ENCODE measurements at places on chromosomes 1 and 21. TPM values are rescaled to one million over a fixed set of nuclear protein-coding genes. Genes with fewer than 3 reads are reported as not detected.

The KRTAP26-1 gene
- not detected for polyA plus RNA-seq

The KRTAP13-2 gene
- not detected for polyA plus RNA-seq

The KCNC4 gene
- polyA plus RNA-seq: 8.0 TPM

DNA sequence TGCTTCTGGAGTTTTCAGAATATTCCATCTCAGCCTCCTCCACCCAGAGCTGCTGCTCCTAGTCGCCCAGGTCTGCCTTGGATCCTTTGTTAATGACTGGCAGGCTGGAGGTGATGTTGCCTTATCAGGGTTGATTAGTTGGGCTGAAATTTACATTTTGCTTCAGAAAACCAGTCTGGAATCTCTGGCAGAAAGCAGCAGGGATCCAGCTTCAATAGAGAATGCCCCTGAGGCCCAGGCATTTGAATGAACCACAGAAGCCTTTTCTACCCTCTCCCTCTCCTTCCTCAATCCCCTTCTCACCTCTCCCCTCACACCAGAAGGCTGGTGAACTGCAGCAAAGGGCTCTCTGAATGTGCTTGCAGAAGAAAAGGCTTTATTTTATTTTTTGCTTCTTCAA is 83.2 kb downstream of the PLXNA2 start:
- DNase-seq: no peak

DNA sequence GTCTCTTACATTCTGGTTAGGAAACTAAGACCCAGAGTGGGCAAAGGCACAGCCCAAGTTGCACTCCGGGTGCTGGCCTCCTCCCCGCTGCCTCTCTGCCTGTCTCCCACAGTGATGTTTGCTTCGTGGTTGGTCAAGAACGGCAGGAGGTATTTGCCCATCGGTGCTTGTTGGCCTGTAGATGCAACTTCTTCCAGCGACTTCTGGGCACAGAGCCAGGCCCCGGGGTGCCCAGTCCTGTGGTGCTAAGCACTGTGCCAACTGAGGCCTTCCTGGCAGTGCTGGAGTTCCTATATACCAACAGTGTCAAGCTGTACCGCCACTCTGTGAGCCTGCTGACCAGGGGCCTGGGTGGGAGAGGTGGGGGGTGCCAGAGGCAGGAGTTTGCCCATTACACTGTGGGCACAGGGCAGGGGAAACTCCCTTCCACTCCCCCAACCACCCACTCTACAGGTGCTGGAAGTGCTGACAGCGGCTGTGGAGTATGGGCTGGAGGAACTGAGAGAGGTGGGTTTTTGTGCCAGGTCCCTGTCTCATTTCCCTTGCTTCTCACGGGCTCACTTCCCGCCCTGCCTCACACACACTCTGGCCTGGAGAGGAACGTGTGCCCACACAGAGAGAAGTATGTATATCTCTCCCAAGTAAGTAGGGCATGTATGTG is 1.9 kb downstream of the BTBD19 start:
- DNase-seq: no peak

DNA sequence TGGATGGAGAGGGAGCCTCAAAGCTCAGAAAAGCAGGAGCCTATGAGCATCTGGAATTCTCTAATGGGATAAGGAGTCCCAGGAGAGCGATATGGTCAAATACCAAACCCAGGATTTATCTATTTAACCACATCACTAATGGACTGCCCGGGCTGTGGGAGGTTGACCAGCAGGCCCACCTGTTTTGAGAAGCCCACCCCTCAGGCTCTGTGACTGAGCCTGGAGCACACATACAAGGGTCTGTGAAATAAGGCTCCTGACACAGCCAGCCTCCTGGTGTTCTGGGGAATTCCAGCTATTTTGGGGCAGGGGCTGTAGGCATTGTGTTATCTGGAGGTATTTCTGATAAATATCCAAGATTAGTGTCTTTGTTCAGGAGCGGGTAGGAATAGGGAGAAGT is 132.0 kb upstream of the C1orf21 start:
- DNase-seq: no peak

- no peak for DNase-seq
These were observed 68.9 kb downstream of the KIAA0319L start for GRCh38 chr1:35488336-35488735.

- DNase-seq: no peak
These were observed 621.4 kb downstream of the KIF26B start for GRCh38 chr1:245776139-245776538.

DNA sequence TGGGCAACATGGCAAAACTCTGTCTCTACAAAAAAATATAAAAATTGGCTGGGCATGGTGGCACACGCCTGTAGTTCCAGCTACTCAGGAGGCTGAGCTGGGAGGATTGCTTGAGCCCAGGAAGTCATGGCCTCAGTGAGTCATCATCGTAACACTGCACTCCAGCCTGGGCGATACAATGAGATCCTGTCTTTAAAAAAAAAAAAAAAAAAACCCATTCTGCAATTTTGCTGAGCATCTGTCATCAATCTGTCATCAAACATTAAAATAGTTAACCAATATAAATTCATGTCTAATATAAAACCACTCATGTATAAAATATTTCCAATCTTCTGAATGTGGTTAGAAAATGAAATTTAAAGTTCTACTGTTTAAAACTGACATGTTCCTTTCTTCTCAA is 56.9 kb downstream of the LPAR3 start:
- DNase-seq: no peak

DNA sequence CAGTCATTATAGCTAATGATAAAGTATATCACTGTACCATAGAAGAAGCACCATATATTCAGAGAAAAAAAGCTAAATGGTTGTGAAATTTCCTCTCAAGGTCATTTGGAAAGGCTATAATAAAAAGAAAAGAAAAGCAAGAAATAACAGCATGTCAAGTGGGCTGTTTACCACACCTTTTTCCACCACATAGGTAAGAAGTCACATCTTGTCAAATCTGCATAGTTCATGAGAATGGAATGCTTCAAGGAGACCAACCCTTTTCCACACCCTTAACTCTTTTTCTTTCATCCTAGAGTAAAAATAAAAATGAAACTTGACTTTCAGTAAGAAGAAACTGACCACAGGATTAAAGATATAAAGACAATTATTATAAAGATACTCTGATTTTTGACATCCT is 91.2 kb downstream of the ATP6V1G3 start:
- no peak for DNase-seq
